Osteocyte (in vitro differentiated cells): ENCODE measurements at places on chromosomes 12 and 14.

GRCh38 chr14:54108481-54109471 lies 152.2 kb upstream of the BMP4 start:
- H3K4me1 ChIP-seq: peaks cover 50% of the 10 kb centered on the region
- no peak for DNase-seq
- H3K4me3 ChIP-seq: no peak overlapping the region

DNA sequence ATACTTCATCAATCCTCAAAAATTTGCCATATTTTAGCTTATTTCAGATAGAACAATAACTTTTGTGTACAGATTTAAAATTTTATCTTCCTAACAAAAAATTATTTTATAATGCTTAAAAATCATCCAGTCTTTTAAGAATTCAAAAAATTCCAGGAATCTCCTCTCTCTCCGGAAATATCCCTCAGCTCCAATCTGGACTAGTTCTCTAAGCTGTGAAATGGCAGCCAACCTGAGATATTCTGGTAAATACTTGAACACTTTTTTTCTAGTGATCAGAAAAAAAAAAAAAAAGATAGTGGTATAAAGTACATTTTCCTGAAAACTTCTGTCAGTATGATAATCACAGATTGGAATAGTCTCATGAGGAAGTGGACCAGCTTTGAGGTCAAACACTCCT lies 57.6 kb downstream of the SSPN start:
- peaks cover 5% of the 10 kb centered on the region for H3K36me3 ChIP-seq
- H3K27me3 ChIP-seq: no peaks in the 10 kb centered on the region

DNA sequence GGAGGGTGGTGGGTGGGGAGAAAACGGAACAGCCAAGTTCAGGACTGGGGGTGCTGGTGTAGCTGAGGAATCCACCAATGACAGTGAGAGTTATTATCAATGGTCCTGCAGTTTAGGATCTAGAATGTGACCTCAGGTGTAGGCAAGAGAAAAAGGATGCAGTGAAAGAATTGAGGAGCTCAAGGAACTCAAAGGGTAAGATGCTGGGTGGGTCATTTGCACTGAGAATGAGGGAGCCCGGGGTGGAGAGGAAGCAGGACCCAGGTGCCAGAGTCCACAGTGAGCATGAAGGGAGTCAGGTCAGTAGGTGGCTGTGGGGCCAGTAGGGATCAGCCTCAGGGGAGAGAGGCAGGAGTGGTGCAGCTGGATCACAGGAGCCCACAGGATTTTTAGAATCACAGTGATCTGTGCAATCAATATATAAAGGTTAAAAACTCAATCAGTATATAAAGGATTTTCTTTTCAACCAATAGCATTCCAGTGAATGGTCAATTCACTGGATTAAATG lies 3.2 kb upstream of the KRT7 start:
- DNase-seq: no peak
- no peaks in the 10 kb centered on the region for H3K27me3 ChIP-seq
- H3K4me3 ChIP-seq: no peak overlapping the region

- H3K27me3 ChIP-seq: no peaks in the 10 kb centered on the region
- H3K4me3 ChIP-seq: no peak overlapping the region
- peaks cover 2% of the 10 kb centered on the region for H3K4me1 ChIP-seq
- H3K36me3 ChIP-seq: peaks cover 9% of the 10 kb centered on the region
- no peak for DNase-seq
- H3K27ac ChIP-seq: no peak overlapping the region
Observed at GRCh38 chr14:80926397-80927082, 15.0 kb downstream of the CEP128 start.

GRCh38 chr12:100624571-100624970 lies 51.1 kb downstream of the GAS2L3 start:
- H3K4me1 ChIP-seq: no peaks in the 10 kb centered on the region
- no peak for DNase-seq
- no peaks in the 10 kb centered on the region for H3K27me3 ChIP-seq
- no peak overlapping the region for H3K27ac ChIP-seq

DNA sequence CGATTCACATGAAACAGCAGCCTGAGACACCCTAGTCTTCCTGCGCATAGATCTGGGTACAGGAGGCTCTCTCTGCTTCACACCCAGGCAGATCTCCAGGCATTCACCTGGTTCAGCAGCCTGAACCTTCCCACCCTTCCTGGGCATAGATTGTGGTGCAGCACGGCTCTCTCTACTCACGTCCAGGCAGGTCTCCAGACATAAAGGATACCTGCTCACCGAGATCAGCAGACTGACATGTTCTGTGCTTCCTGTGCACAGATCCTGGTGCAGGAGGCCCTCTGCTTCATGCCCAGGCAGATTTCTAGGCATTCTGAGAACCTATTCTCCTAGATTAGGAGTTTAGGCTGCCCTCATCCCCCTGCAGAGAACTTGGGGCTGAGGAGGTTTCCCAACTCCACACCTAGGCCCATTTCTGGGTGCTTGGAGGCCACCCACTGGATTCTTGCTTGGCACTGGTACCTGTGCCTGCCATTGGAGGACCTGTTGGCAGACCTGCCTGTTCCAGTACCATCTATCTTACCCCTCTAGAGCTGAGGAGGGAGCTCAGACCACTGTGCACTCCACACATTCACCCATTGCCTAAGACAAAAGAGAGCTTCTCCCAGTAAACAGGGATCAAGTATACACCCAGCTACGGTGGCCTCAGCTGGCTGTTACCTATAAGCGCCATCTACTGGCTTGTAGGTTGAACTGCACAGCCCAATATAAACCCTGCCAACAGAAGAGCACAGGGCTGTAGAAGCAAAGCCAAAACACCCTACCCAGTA lies 28.0 kb upstream of the GARIN6 start:
- H3K27me3 ChIP-seq: no peaks in the 10 kb centered on the region
- H3K36me3 ChIP-seq: no peaks in the 10 kb centered on the region
- no peaks in the 10 kb centered on the region for H3K4me1 ChIP-seq
- no peak overlapping the region for H3K4me3 ChIP-seq
- no peak overlapping the region for H3K27ac ChIP-seq

DNA sequence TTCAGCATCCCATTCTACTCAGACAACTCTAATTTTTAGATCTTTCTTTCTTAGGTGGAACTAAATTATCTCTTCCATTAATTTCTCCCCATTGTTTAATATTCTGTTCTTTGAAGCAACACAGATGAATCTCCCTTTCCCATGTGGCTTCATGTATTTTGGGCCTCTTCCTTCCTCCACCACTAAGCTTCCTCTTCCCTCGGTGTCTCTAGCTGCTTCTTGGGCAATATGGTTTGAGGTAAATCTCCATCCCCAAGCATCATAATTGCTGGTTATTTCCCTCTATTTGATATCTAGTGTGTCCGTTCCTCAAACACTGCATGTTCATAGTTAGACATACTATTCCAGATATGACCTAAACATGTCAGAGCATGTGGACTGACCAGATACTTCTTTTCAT lies 119.2 kb downstream of the PELI2 start:
- no peaks in the 10 kb centered on the region for H3K4me1 ChIP-seq
- no peak for DNase-seq
- H3K4me3 ChIP-seq: no peak overlapping the region
- no peak overlapping the region for H3K27ac ChIP-seq
- H3K36me3 ChIP-seq: no peaks in the 10 kb centered on the region

GRCh38 chr14:22012452-22012851 lies 338.8 kb upstream of the OR4E1 start:
- H3K27me3 ChIP-seq: no peaks in the 10 kb centered on the region
- no peaks in the 10 kb centered on the region for H3K4me1 ChIP-seq
- no peaks in the 10 kb centered on the region for H3K36me3 ChIP-seq
- no peak overlapping the region for H3K27ac ChIP-seq
- no peak overlapping the region for H3K4me3 ChIP-seq

DNA sequence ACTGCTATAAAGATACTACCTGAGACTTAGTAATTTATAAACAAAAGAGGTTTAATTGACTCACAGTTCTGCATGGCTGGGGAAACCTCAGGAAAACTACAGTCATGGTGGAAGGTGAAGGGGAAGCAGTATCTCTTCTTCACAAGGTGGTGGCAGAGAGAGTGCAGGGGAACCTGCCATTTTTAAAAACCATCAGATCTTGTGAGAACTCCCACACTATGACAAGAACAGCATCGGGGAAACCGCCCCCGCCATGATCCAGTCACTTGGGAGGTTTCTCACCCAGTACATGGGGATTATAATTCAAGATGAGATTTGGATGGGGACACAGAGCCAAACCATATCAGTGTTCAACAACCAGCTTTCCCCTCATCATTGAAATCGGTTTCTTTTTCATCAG lies 49.9 kb downstream of the AEBP2 start:
- no peak overlapping the region for H3K27ac ChIP-seq
- no peak for DNase-seq
- no peak overlapping the region for H3K4me3 ChIP-seq
- peaks cover 15% of the 10 kb centered on the region for H3K4me1 ChIP-seq
- H3K27me3 ChIP-seq: no peaks in the 10 kb centered on the region

GRCh38 chr12:954741-955140 lies 5.2 kb upstream of the RAD52 start:
- H3K36me3 ChIP-seq: no peaks in the 10 kb centered on the region
- peaks cover 23% of the 10 kb centered on the region for H3K4me1 ChIP-seq
- no peaks in the 10 kb centered on the region for H3K27me3 ChIP-seq
- DNase-seq: no peak
- no peak overlapping the region for H3K4me3 ChIP-seq

DNA sequence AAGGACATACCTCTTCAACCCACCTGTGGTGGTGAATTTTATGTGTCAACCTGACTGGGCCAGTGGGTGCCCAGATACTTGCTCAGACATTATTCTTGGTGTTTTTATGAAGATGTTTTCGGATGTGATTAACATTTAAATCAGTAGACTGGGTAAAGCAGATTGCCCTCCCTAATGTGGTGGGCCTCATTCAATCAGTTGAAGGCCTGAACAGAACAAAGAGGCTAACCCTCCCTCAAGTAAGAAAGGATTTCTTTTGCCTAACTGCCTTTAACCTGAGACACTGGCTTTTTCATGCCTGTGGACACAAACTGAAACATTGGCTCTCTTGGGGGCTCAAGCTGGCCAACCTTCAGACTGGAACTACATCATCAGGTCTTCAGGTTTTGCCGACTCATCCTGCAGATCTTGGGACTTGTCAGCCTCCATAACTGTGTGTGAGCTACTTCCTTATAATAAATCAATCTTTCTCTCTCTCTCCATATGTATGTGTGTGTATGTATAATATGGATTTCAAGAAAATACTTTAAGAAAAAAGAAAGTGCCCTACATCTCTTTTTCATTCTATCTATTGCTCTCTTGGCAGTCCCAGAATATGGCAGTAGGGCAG lies 39.4 kb downstream of the RTN1 start:
- no peak for DNase-seq
- peaks cover 8% of the 10 kb centered on the region for H3K4me1 ChIP-seq
- peaks cover 10% of the 10 kb centered on the region for H3K27me3 ChIP-seq
- H3K27ac ChIP-seq: no peak overlapping the region
- H3K4me3 ChIP-seq: no peak overlapping the region

DNA sequence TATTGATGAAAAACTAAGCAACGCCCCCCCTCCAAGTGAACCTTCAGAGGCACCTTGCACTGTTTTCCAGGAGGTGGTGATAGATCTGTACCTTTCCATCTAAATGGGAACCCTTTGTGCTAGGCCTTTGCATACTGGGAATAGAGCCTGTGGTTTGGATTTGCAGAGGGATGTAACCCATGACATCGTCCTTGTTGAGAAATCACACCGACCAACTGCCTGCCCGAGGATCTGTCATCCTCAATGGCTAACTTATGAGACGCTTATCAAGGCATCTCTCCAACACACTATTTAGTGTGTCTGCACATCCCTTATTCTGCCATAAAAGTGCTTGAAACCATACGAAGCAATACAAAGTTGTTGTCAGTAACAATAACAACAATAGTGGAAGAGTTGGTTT lies 22.9 kb downstream of the NTN4 start:
- no peak for DNase-seq
- peak overlapping the region; percentile 75 for H3K27ac ChIP-seq
- H3K36me3 ChIP-seq: peaks cover 57% of the 10 kb centered on the region

GRCh38 chr12:128660532-128661225 lies 163.1 kb downstream of the SLC15A4 start:
- no peaks in the 10 kb centered on the region for H3K27me3 ChIP-seq
- no peak overlapping the region for H3K4me3 ChIP-seq
- no peaks in the 10 kb centered on the region for H3K4me1 ChIP-seq
- no peak for DNase-seq
- no peak overlapping the region for H3K27ac ChIP-seq

DNA sequence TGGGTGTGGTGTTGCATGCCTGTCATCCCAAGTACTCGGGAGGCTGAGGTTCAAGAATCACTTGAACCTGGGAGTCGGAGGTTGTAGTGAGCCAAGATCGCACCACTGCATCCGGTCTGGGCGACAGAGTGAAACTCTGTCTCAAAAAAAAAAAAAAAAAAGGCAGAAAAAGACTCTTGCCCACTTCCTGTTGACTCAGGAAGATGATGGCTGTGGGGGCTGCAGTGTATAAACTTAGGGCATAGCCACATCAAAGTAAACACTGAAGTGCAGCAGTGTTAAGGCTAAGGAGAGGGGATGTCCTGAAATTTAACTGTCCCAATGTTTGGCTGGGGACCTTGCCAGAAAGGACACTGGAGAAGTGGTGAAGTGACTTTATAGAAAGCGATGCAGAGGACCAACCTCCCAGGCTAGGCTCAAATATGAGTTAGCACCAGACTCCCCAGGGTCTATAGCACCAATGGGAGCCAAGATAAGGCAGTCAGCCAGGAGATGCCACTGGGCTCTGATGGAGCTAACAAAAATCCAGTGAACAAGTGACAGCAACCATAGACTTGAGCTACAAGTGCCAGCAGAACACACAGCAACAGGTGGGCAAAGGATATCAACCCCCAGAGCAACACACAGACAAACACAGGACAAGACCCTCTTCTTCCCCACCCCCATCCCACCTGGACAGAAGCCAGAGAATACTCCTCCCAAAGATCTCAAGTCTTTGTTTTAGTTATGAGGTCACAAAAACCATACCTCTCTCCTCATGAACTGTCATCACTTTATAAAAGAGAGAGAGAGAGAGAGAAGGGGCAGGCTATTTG lies 28.0 kb downstream of the NELL2 start:
- H3K27me3 ChIP-seq: peaks cover 2% of the 10 kb centered on the region
- H3K4me1 ChIP-seq: no peaks in the 10 kb centered on the region
- H3K36me3 ChIP-seq: no peaks in the 10 kb centered on the region
- no peak for DNase-seq
- no peak overlapping the region for H3K4me3 ChIP-seq

GRCh38 chr12:119423285-119423684 lies 88.8 kb downstream of the CCDC60 start:
- no peaks in the 10 kb centered on the region for H3K27me3 ChIP-seq
- no peak overlapping the region for H3K4me3 ChIP-seq
- no peaks in the 10 kb centered on the region for H3K36me3 ChIP-seq
- H3K27ac ChIP-seq: no peak overlapping the region
- H3K4me1 ChIP-seq: no peaks in the 10 kb centered on the region

DNA sequence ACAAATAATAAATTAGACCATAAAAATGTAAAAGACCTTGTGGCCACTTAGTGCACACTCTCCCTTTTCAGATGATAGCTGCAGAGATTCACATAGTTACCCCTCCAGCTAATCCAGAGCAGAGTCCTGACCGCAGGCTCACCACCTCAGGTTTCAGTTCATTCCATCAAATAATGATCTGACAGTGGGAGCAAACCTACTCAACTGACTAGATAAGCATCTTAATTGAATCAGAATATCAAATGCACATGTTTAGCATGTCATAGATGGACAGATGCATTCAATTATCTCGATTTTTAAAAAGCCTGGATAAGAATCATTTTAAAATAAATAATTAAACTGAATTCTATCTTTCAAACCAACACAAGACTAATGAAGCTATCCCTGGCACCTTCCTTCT lies 242.3 kb upstream of the PDZRN4 start:
- H3K36me3 ChIP-seq: no peaks in the 10 kb centered on the region
- DNase-seq: no peak
- no peak overlapping the region for H3K27ac ChIP-seq
